ENCODE measurements at places on chromosomes 5 and 9.

DNA sequence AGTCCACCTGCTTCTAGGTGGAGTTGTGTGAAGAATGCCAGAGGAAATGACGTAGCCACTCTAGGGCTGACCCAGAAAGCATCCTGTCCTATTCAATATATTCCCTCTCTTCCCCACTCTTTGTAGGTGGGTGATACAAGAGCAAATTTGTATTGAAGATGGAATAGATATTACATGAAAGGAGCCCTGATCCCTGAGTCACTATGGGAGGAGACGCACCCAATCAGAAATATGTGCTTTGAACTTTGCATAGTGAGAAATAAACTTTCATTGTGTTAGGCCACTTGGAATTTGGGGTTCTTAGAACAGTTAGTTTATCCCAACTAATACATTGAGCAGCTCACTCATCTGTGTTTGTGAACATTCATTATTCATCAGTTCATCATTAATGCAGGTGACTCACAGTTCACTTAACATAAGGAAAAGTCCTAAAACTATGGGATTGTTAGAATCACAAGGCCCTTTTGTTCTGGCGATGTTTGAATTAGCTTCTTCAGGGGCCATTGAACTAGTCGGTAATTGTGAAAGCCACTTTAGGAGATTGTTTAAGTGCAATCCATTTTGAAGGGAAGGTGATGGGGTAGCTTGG, 26.9 kb upstream of the NTRK2 start:
- DNase-seq = no peak

- peak; percentile 51 for DNase-seq
Measured at GRCh38 chr9:6549106-6549800, 96.3 kb downstream of the GLDC start.

DNA sequence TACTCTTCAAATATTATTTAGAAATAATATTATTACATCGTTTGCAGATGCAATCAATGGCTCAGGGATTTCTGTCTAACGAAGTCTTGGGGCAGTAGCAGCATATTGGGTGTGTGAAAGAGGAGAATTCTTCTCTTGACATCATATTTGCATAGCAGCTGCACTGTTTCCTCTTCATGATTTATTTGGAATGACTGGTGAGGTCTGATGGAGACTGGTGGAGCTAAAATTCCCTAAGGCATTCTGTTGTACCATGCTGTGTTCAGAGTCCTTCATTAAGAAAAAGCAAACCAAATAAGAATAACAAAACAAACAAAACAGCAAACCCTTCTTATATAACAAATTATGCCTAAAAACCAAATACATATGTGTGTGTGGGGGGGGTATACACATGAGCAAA, 177.6 kb downstream of the DIRAS2 start:
- DNase-seq = peak; percentile 31

DNA sequence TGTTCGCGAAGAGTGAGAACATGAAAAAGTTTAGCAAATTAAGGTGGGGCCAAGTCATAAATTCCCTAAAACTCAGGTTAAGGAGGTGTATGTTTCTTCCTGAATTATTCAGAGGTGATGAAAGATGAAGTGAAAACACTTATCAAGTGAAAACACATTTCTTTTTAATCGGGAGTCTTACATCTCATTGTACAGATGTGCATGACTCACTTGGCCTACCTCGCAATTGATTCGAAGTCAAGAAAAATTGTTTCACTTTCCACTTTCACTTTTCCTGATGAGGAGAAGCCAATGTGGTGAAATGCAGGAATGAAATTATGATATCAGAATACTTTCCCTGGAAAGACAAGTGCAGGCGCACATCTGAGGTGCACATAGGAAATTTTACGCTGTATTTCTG, 78.7 kb downstream of the SLC25A46 start:
- no peak for DNase-seq

GRCh38 chr5:174563899-174564298, 160.5 kb upstream of the MSX2 start:
- peak; percentile 35 for DNase-seq

DNA sequence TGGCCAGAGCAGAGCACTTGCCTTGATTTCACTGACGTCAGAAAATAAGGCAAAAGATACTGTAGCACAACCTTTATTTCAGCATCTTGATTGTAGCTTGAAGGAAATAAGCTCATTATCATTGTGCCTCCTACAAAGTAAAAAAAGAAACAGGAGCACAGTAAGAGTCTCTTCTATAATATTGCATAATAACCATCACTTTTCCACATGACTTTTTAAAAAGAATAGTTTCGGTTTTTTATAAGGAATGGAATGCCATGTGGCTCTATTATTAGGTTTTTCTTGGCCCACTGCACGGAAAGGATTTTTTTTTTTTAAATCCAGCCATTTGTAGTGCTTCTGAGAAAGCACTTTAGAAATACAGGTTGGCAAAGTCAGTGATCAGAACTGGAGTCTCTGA, 655.3 kb downstream of the LRRC70 start:
- DNase-seq = no peak

DNA sequence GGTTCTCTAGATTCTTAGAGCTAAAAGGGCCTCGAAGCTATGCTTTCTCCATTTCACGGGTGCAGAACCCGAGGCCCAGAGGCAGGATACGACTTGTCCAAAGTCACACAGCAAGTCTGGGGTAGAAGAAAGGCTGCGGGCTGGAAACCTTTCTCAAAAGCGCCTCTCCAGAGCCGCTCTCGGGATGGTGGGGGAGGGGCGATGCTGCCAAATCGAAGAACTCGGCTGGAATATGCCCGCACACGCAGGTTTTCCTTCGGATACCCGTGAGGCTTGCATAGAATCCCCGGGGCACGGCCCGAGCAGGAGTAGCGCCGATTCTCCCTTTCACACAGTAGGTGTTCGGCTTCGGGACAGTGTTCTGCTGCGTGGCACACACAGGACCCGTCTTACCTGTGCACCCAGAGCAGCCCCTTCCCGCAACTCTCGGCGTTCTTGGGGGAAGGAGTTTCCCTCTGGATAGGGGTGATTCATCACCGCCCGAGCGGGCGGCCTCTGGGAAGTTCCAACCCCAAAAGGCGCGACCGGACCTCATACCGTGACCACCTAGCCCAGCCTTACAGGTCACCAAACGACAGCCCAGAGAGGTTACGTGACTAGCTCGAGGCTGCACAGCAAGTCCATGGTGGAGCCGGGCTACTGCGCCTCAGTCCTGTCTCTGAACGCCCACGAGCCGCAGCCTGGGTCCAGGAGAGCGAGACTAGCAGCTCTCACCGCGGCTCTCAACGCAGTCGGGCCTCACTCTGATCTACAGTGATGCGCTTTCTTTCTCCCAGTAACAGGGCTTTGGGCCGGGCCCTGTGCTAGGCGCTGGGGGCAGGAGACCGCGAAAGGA, 4.1 kb downstream of the PAX5 start:
- DNase-seq = no peak

GRCh38 chr5:152124409-152125041, 199.9 kb upstream of the GLRA1 start:
- DNase-seq = no peak

GRCh38 chr9:136077491-136077890, 17.6 kb downstream of the NACC2 start:
- DNase-seq = no peak

- no peak for DNase-seq
Measured at GRCh38 chr9:74760031-74760700, 127.6 kb downstream of the TRPM6 start.

- DNase-seq = peak; percentile 44
Measured at GRCh38 chr9:28212979-28213378, 639.7 kb upstream of the C9orf72 start.

DNA sequence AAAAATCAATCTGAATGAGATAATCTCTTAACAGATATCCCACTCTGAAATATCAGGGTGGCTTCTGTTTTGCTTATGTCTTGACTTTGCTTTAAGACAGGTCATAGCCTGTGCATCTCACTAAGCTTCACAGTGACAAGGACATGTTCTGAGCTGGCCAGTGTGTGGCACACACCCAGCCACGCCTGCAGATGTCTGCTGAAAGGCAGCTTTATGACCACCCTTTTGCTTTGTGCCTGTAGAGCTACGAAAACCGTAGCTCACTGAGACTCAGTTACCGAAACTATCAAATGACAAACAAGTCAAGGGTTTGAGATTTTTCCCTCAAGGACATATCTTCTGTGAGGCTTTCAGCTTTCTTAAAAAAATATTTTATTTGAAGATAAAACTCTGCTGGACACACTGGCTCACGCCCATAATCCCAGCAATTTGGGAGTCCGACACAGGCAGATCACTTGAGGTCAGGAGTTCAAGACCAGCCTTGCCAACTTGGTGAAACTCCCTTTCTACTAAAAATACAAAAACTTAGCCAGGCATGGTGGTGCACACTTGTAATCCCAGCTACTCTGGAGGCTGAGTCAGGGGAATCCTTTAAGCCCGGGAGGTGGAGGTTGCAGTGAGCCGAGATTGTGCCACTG, 233.2 kb downstream of the SPATA31A1 start:
- no peak for DNase-seq

- no peak for DNase-seq
Measured at GRCh38 chr5:131916481-131916880, 29.0 kb downstream of the MEIKIN start.

GRCh38 chr9:21653091-21653490, 149.3 kb upstream of the MTAP start:
- no peak for DNase-seq

Data from NCI-H510A treated with DMSO at 0.1 percent for 48 hours (cell line).